ENCODE measurements at places on chromosomes 7 and 10.

DNA sequence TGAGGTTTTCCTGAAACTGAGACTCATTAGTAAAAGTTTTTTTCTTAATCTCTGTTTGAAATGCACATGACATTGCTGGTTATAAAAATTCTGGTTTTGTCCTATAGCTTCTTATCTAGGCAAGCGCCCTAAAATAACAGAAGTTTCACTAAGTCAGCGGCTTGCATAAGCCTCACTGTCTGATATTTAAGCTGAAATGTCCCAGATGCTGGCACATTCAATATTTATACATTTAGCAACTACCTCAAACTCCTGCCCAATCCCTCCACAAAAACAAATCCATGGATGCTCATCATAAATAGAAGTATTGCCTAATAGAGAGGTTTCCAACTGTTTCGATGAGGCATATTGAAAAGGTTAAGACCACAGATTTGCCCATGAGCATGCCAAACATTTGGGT lies 83.1 kb upstream of the EGR2 start:
- DNase-seq = no peak

- no peak for DNase-seq
Measured at GRCh38 chr7:32522746-32523530, 27.6 kb downstream of the AVL9 start.

DNA sequence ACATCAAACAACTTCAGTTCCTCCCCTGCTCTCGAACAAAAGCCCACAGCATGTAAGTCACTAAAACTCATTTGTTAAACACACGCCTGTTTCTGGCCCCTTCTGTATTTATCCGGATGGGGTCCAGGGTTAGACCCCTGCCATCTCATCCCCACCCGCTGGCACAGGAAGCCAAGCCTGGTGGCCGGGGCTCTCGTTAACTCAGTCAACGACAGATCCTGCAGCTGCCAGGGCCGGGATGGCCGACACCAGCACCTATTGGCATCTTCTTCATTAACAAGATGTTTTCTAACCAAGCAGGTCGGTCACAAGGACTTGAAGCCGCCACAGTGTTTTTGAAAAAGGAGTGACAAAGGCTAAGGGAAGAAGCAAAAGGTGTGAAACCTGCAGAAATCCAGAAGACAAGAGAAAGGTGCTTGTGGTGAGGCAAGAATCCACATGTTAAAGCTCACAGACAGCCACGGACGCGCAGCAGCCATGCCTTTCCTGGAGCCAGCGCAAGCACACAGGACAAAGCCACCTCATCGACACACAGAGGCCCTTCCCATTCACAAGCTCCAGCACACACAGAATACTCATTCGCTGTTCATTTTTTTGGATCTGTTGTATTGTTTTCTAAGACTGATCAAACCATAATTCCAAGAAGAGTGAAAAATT lies 202.7 kb downstream of the DIP2C start:
- no peak for DNase-seq

- no peak for DNase-seq
Measured at GRCh38 chr10:14299556-14299955, 31.2 kb downstream of the FRMD4A start.

DNA sequence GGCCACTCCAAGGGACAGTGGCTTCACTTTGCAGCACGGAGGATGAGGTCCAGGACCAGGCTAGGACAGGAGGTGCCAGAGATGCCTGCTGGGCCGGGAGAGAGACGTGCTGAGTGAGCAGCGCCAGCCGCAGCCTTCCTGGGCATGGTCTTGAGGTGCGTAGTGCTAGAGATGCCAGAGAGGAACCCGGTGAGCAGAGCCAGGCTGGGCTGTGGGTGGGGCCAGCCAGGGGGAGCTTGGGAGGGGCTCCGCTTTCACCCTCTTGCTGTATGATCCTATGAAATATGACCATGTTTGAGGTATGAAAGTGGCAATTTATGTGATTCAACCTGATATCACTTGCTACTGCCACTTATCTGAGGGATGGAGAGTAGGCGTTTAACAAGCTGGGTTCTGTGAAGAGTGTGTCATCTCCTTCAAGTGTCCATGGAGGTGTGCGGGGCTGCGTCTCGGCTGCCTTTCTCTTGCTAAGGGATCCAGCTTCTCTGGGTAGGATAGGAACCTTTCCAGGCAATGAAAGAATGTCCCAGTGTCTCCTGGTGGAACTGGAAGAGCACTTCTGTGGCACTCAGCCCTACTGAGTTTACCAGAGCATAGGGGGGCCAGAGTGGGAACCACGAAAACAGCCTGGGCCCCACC lies 518.4 kb upstream of the FOXK1 start:
- no peak for DNase-seq

GRCh38 chr10:36739884-36740445 lies 385.4 kb upstream of the ANKRD30A start:
- no peak for DNase-seq

GRCh38 chr7:39950473-39951225 lies 593 bp downstream of the CDK13 start:
- DNase-seq = peak; percentile 50

DNA sequence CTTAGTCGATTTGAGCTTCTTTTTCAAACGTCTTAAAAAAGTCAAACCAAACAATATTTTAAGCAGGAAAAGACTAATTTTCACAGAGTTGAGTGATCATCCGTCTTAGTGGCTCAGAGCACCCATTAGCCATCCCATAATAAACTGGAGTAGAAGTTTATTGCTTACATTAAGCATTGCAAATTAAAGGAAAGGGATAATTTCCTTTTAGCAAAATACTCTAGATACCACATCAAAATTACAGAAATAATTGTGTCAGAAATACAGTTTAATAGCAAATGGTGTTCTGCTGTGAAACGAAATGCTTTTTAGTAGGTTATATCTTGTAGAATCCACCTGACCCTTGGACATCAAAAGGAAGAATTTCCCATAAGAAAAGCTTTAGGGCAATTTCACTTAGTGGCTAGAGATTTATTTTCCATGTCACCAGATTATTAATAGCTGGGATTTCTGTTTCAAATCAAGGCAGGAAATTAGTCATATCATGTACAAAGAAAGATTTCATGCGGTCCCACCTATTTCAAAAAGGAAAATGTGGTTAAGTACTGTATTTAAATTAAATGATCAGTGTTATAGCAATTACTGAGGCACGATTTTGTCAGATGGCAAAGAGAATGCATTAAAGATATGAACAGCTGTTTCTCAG lies 96.2 kb downstream of the NPTX2 start:
- DNase-seq = no peak

All from suppressor macrophage (primary cell).